ENCODE measurements at places on chromosomes 6 and 20. TPM values are rescaled to one million over a fixed set of nuclear protein-coding genes. Genes with fewer than 3 reads are reported as not detected.

TTK gene
- total RNA-seq: 8.5 TPM

NKAIN2 gene
- total RNA-seq: not detected

OR2B6 gene
- not detected for total RNA-seq

RNF182 gene
- 0.85 TPM for total RNA-seq

C4A gene
- 2.2 TPM for total RNA-seq

OR12D3 gene
- not detected for total RNA-seq

Measured in dermis blood vessel endothelial cell (primary cell).